ENCODE measurements at places on chromosomes 12 and 14.

DNA sequence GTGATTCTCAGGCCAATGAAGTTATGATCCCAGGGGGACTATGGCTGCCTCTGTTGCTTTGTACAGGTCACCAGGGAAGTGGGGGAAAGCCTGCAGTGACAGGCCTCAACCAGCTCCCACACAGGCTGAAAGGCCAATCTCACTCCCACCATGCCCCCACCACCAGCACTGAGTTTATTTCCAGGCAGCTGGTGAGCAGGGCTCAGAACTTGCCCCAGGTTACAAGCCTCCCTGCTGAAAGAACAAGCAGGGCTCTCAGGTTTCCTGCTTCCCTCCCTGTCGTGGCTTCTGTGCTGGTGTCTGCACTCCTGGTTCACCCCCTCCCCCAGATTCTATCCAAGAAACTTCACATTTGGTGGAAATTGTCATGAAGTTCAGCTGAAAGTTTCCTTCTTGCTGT is 260.3 kb downstream of the CCDC59 start:
- DNase-seq = no peak

- no peak for DNase-seq
Observed at GRCh38 chr12:8870586-8870985, 43.7 kb upstream of the PHC1 start.

GRCh38 chr14:69259527-69260189 is at the start of gene GALNT16:
Gene GALNT16, plus strand, starts transcription at chr14:69260158. Its CDS starts 133 bp downstream, at chr14:69260291.
- DNase-seq = peak; percentile 36

- DNase-seq = peak; percentile 36
Observed at GRCh38 chr12:124737040-124737419, 126.6 kb downstream of the SCARB1 start.

- DNase-seq = no peak
Observed at GRCh38 chr12:19988459-19988873, 379.9 kb upstream of the PDE3A start.

DNA sequence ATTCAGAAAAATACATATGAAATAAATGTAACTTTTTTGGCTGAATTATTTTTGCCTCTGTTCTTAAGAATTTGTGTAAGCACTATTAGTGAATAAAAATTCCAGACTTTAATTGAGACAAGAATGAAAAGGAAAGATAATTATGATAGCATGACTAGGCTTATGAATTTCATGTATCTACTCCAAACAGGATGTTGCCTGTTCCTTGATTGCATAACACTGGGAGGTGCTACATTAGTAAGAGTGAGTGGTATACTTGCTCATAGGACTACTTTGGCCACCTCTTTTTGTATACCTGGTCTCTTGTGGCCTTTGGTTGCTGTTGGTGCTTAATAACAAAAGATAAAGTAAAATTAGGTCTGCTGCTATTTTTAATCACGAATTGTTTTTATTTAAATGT is 112.8 kb downstream of the NAV3 start:
- peak; percentile 9 for DNase-seq

DNA sequence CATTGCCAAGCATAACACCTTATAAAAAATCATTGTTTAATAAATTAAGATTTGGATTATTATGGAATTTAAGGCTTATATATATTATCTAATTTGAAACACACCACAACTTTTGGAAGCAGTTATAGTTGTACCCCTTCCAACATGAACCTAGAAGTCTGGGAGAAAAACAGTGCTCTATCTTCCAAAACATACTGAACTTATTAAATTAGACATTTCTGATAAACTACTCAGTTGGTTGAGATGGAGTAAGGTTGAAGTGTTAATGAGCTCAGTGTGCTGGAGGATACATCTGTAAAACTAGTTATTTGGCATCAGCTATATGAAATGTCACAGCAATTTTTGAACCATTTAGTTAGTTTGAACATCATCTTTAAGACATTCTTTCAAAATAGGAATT is 227.4 kb downstream of the ALX1 start:
- no peak for DNase-seq

DNA sequence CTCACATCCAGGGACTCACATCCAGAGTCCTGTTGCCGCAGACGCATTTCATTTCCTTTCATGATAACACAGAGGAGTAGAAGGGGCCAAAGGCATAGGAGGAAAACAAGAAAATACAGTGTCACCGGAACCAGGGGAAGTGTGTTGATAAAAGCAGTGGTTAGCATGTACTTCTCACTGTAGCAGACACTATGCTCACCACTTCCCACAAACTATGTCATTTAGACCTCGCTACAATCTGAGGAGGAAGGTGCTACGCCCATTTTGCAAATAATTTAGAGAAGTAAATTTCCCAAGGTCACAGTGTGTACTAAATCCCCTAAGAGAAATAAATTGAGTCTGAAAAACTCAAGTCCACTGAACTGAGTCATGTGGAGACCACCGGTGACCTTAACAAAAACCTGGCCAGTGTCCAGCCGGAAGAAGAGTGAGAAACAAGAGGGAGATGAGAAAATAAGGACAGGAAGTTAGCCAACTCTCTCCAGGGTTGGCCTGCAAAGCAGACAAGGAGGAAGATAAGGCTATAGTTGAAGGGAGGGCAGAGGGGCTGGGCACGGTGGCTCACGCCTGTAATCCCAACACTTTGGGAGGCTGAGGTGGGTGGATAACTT is 25.8 kb upstream of the TMCC3 start:
- no peak for DNase-seq

- peak; percentile 4 for DNase-seq
Observed at GRCh38 chr12:78229591-78230101, 399.0 kb downstream of the NAV3 start.

- peak; percentile 39 for DNase-seq
Observed at GRCh38 chr12:92034858-92035401, 110.7 kb downstream of the BTG1 start.

- peak; percentile 94 for DNase-seq
Observed at GRCh38 chr12:132356691-132357622, 27.6 kb upstream of the GALNT9 start.

GRCh38 chr14:93969082-93969828 is 7.1 kb downstream of the ASB2 start:
- no peak for DNase-seq

DNA sequence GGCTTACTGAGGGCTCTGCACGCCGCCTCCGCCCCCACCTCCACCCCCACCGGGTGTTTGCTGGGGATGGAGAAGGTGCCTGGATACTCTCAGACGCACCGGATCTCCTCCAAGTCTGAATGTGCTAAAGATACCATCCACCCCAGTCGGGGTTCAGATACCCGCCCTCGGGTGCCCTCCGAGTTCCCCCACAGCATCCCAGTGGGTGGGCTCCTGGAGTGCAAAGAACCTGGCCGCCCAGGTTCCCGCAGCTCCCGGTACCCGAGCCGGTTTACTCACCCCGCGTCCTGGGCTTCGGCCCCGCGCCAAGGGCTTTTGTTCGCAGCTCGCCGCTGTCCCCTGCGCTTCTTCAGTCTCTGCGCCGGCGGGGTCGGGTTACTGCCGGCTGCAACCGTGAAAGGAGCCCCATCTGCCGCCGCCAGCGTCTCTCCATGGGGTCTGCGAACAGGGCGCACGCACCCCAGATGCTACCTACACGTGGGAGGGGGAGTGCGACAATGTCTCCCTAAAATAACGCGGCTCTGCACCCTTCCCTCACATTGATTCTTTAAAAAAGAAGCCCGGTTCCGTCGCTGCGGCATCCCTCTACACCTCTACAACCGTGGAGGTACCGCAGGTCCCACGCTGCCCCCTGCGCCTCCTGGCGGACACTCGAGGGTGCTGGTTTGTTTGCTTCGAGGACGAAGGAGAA is at the start of gene CCDC177:
TSS of gene CCDC177 (minus strand) at position 609 of the 691 bp plus-strand sequence. CDS start 1,249 bp downstream, outside the sequence.
- peak; percentile 31 for DNase-seq

DNA sequence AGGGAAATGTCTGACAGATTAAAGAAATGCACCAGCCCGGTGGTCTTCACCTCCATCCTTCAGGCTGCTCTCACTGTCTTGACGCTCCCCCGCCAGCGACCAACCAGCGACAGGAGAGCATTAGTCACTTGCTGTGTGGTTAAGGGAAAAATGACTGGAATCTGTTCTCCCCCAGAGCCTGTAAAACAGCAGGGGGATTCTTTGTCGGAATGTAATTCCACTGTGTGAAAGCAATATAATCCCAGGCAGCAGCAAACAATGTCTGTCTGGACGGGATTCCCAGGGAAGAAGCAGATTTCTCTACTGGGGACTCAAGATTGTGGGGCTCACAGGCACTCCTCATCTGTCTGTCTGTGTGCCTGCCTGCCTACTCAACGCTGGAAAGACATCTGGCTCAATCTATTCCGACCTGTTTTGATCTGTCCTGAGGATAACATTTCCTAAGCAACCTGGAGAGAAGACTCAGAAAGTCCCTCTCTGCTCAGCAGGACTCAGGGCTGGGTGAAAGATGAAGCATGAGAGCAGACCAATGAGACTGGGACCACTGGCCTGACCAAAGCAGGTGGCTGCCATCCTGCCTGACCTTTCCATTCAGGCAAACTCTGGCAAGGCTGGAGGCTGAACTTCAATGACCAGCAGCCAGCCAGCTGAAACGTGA is 54.6 kb downstream of the NUAK1 start:
- DNase-seq = peak; percentile 56

DNA sequence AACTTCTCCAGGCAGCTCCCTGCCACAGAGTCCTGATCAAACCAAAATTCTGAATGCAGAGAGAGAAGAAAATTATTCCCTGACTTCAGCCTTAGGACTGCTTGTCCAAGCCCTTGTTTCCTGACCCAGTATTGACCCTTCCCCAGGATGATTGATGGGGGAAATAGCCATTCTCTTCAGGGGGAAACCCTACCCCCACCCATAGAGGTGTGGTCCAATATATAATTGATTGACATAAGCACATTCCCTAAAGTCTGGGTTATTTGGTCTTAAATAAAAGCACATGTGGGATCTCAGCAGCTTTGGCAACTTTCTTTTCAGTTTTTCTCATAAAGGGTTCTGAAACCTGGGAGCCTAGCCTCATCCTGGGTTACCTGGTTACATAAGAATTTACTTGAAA is 201.2 kb upstream of the DDHD1 start:
- DNase-seq = no peak

GRCh38 chr14:97271451-97271960 is 474.3 kb downstream of the VRK1 start:
- DNase-seq = no peak

- DNase-seq = no peak
Observed at GRCh38 chr12:82858534-82858917, 171.8 kb downstream of the TMTC2 start.

DNA sequence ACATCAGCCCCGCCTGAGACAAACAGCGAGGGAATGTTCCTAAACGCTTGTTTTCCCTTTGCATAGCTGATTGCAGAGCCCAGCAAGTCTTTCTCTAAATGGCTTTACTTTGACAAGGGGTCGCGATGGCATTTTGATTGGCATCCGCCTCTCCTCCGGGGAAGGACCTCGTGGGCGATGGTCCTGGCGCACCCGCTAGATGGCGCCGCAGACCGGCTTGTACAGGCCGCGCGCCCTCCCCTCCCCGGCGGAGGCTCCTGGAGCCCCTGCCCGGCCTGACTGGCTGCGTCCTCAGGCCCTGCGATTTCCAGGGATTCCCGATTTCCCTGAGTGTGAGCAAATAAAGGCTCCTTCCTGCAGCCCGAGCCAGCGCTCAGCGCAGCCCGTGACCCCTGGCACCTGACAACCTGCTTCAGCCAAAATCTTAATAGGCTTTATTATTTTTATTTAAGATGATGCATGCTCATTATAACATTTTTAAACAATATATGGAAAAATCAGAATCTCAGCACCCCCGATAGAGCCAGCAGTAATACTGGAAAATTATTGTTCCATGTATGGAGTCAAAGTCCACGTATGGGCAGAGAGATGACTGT is 468.3 kb downstream of the AACS start:
- peak; percentile 61 for DNase-seq

- no peak for DNase-seq
Observed at GRCh38 chr14:106842687-106843086, 1316.3 kb downstream of the TMEM121 start.

DNA sequence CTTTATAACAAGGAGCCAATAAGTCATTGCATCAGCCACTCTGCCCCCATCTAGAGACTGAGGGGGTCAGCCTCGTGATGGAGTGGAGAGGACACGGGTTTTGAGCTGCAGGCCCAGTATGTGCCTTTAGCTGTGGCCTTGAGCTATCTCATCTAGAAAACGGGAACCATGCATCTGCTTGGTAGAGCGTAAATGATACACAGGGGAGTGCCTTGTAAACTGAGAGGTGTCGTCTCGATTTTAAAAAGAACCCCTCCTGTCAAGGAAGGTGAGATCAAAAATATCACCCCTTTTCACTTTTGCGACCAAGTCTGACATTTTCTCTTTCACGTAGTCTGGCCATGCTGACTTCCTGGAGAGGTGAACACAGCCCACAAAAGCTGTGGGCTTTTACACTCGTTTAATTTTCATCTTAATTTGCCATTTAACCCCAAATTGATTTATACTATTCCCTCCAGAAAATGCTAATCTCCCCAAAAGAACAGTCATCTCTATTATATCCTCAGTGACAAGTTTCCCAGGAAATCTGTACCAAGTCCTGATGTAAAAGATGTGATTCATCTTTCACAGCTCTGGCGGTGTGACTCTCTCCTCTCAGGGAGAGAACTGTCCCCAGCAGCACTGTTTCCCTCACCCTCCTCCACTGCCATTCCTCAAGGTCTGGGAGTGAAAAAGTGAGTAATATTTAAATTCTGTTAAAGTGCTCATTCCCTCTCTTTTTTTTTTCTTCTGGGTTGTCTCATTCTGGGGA is 30.6 kb downstream of the VCPKMT start:
- peak; percentile 31 for DNase-seq

DNA sequence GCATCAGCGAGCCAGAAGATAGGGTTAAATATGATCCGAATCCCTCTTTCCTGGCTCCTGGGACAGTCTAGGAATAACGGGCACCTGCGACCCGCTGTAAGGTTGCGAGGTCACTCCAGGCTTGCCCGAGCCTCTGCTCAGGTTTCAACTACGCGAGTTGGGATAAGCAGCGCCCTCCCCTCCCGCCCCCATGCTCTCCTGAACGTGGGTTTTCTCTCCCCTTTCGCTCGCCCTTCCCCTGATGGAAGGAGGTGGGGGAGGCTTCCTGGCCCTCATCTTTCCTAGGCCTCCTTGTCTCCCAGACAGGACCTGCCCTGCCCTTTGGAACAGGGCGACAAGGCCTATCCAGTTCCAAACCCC is 753 bp upstream of the ATP5MC2 start:
- DNase-seq = peak; percentile 48

DNA sequence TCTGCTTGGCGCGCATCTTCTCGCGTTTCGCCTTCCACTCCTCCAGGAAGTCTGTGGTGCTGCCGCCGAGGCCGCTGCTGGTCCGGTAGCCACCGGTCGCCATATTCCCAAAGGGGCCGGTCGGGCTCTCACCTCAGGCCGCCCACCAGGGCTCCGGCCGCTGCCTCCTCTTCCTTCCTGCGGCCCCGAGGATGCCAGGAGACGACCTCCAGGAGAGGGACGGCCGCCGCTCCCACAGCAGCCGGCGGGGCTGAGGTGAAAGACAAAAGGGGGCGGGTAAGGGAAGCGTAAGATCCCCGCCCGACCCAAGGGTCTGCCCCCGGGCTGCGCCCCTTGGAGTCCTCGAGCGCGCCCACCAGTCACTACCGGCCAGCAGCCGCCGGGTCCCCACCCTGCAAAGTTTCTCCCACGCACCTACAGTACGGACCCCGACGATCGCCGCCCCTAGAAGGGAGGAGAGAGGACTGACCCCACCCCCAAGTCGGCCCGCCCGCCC is 574 bp downstream of the PAWR start:
- peak; percentile 62 for DNase-seq
